Fibroblast of lung (primary cell): ENCODE measurements at places on chromosomes 2 and 18. TPM values are rescaled to one million over a fixed set of nuclear protein-coding genes. Genes with fewer than 3 reads are reported as not detected.

- H3K27ac ChIP-seq = no peak overlapping the region
- no peak for DNase-seq
- no peak overlapping the region for H3K4me3 ChIP-seq
- H3K27me3 ChIP-seq = no peaks in the 10 kb centered on the region
Observed at GRCh38 chr18:78169174-78169864, 810.3 kb upstream of the SALL3 start.

GRCh38 chr2:85399183-85399455 lies 11.0 kb downstream of the CAPG start:
- no peak overlapping the region for H3K27ac ChIP-seq
- H3K4me3 ChIP-seq = no peak overlapping the region
- DNase-seq = no peak
- H3K4me1 ChIP-seq = peaks cover 4% of the 10 kb centered on the region
- no peaks in the 10 kb centered on the region for H3K27me3 ChIP-seq
- H3K36me3 ChIP-seq = peaks cover 2% of the 10 kb centered on the region

GRCh38 chr2:111134055-111134454 lies 13.3 kb downstream of the BCL2L11 start:
- no peak overlapping the region for H3K27ac ChIP-seq
- no peak for DNase-seq
- H3K36me3 ChIP-seq = no peaks in the 10 kb centered on the region
- H3K4me1 ChIP-seq = no peaks in the 10 kb centered on the region

The SLC39A6 gene
- total RNA-seq = 107 and 164 TPM in 2 replicates

The FIGN gene
- 0.51 and 1.5 TPM in 2 replicates for total RNA-seq

- H3K4me3 ChIP-seq = no peak overlapping the region
- H3K4me1 ChIP-seq = no peaks in the 10 kb centered on the region
- H3K36me3 ChIP-seq = no peaks in the 10 kb centered on the region
- no peaks in the 10 kb centered on the region for H3K27me3 ChIP-seq
- peak; percentile 37 for DNase-seq
Observed at GRCh38 chr2:53286345-53286744, 481.3 kb upstream of the CHAC2 start.

DNA sequence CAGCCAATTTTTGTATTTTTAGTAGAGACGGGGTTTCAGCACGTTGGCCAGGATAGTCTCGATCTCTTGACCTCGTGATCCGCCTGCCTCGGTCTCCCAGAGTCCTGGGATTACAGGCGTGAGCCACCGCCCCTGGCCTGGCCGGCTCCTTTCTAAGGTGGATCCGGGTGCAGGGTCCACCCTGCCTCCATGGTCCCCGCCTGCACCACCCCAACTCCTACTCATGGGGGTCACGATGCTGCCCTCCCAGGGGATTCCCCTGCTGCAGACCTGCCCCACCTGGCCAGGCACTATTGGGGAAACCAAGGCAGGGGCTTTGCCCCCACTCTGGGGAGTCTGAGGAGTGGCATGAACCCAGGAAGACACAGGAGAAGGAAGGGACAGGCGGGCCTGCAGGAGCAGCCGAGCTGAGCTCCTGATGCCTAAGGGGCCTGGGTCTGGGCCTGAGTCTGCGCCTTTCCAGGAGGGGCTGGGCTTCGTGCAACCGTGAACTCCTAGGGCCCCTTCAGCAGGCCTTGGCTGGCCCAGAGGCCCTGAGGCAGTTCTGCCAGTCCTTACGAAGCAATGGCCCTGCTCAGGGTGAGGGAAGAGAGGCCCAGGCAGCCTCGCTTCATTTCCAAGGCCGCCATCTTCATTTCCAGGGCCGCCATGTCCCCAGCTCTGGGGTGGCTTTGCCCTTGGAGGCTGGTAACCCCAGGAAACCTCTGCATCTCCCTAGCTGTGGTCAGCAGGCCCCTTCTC lies 67.2 kb upstream of the SMAD7 start:
- no peak for DNase-seq
- H3K27me3 ChIP-seq = no peaks in the 10 kb centered on the region
- no peak overlapping the region for H3K27ac ChIP-seq
- no peaks in the 10 kb centered on the region for H3K36me3 ChIP-seq

GRCh38 chr18:79069717-79070151 lies 540 bp downstream of the ATP9B start:
- H3K27me3 ChIP-seq = no peaks in the 10 kb centered on the region
- peak overlapping the region; percentile 96 for H3K4me3 ChIP-seq
- peak; percentile 14 for DNase-seq
- H3K4me1 ChIP-seq = no peaks in the 10 kb centered on the region
- no peaks in the 10 kb centered on the region for H3K36me3 ChIP-seq
- peak overlapping the region; percentile 73 for H3K27ac ChIP-seq

The RGPD4 gene
- under 0.01 TPM in 1 of 2 replicates, not detected in the other for total RNA-seq

The MERTK gene
- 1.8 and 6.6 TPM in 2 replicates for total RNA-seq

- H3K4me3 ChIP-seq = no peak overlapping the region
- H3K36me3 ChIP-seq = no peaks in the 10 kb centered on the region
- H3K27ac ChIP-seq = no peak overlapping the region
Observed at GRCh38 chr2:28030600-28030999, 140.1 kb downstream of the BABAM2 start.

DNA sequence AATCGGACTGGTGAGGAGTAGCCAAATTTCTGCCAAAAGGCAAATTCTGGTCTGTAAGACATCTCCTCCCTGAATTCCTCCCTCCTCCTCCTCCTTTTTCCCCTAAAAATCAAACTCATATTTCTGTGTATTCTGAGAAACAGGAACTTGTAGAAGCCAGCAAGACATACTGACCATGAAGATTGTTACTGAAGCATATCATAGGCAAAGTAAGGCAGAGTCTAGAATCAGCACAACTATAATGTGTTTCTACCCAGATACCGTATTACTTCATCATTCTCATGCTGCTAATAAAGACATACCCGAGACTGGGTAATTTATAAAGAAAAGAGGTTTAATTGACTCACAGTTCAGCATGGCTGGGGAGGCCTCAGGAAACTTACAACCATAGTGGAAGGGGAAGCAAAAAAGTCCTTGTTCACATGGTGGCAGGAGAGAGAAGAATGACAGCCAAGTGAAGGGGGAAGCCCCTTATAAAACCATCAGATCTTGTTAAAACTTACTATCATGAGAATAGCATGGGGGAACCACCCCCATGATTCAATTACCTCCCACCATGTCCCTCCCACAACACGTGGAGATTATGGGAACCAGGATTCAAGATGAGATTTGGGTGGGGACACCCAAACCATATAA lies 24.9 kb upstream of the EPC2 start:
- no peak for DNase-seq
- peaks cover 4% of the 10 kb centered on the region for H3K27me3 ChIP-seq
- no peak overlapping the region for H3K27ac ChIP-seq
